ENCODE measurements at places on chromosomes 11 and 22.
A peak's percentile ranks its signal among the peaks of the same experiment; 100 is the strongest.

GRCh38 chr11:129950101-129951091, 52.2 kb downstream of the PRDM10 start:
- H3K4me3 ChIP-seq, result no peak overlapping the region
- DNase-seq, result no peak
- no peaks in the 10 kb centered on the region for H3K27me3 ChIP-seq
- H3K36me3 ChIP-seq, result no peaks in the 10 kb centered on the region
- H3K27ac ChIP-seq, result no peak overlapping the region

- H3K36me3 ChIP-seq, result no peaks in the 10 kb centered on the region
- no peak overlapping the region for H3K27ac ChIP-seq
- no peak for DNase-seq
- H3K4me1 ChIP-seq, result peaks cover 16% of the 10 kb centered on the region
Measured at GRCh38 chr11:122267602-122268001, 151.6 kb upstream of the BLID start.

DNA sequence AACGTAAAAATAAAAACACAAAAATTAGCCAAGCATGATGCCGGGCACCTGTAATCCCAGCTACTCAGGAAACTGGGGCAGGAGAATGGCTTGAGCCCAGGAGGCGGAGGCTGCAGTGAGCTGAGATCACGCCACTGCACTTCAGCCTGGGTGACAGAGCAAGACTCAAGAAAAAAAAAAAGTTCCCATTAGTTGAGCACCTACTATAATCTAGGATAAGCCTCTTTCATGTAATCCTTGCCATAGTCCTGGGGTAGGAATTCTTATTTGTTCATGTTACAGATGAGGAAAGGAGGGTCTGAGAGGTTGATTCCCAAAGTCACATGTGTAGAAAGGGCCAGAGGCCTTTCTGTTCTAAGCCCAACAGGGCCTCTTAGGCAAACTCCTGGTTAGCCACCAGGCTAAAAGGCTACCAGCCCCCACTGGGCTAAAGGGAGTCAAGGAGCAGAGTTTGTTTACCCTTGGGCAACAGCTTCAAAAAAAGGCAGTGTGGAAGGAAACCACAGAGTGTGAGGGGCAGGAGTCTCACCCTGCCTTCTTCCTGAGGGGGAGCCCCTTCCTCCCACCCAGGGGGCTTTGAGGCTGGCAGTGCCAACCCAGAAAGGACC, 21.6 kb upstream of the CSNK1E start:
- DNase-seq, result no peak
- peaks cover 16% of the 10 kb centered on the region for H3K27me3 ChIP-seq
- H3K36me3 ChIP-seq, result no peaks in the 10 kb centered on the region
- H3K4me3 ChIP-seq, result no peak overlapping the region

GRCh38 chr11:69982690-69983570, 95.2 kb upstream of the ANO1 start:
- peaks cover 46% of the 10 kb centered on the region for H3K27me3 ChIP-seq
- no peak for DNase-seq
- no peak overlapping the region for H3K4me3 ChIP-seq
- H3K27ac ChIP-seq, result no peak overlapping the region

GRCh38 chr22:30969532-30970355, 679 bp downstream of the TUG1 start:
- peaks cover 62% of the 10 kb centered on the region for H3K4me1 ChIP-seq
- no peaks in the 10 kb centered on the region for H3K27me3 ChIP-seq
- H3K27ac ChIP-seq, result peak overlapping the region; percentile 98

- no peak overlapping the region for H3K4me3 ChIP-seq
- H3K27ac ChIP-seq, result no peak overlapping the region
- H3K36me3 ChIP-seq, result no peaks in the 10 kb centered on the region
Measured at GRCh38 chr22:32324505-32325415, 32.9 kb upstream of the RFPL3 start.

- no peak overlapping the region for H3K4me3 ChIP-seq
- H3K36me3 ChIP-seq, result no peaks in the 10 kb centered on the region
Measured at GRCh38 chr11:94602430-94603372, 35.5 kb downstream of the PIWIL4 start.

DNA sequence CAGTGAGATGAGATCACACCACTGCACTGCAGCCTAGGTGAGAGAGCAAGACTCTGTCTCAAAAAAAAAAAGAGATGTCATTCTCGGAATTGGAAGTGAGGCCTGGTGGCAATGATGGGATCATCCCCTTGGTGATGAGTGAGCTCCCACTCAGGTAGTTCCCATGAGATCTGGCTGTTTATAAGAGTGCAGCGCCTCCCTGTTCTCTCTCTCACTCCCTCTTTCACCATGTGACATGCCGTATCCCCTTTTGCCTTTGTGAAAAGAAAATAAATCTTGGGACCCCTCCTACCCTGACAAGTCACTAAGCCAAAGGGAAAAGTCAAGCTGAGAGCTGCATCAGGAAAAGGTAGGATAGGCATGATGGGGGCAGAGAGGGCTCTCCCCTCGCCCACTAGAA, 28.8 kb downstream of the ZNF70 start:
- peaks cover 3% of the 10 kb centered on the region for H3K4me1 ChIP-seq
- H3K36me3 ChIP-seq, result no peaks in the 10 kb centered on the region
- no peaks in the 10 kb centered on the region for H3K27me3 ChIP-seq
- no peak overlapping the region for H3K4me3 ChIP-seq

GRCh38 chr11:115715251-115715770, 211.1 kb upstream of the CADM1 start:
- H3K27ac ChIP-seq, result no peak overlapping the region
- H3K4me1 ChIP-seq, result no peaks in the 10 kb centered on the region
- DNase-seq, result no peak
- no peaks in the 10 kb centered on the region for H3K36me3 ChIP-seq
- H3K4me3 ChIP-seq, result no peak overlapping the region
- no peaks in the 10 kb centered on the region for H3K27me3 ChIP-seq

GRCh38 chr22:31241936-31242335, 29.8 kb downstream of the LIMK2 start:
- H3K27ac ChIP-seq, result no peak overlapping the region
- no peaks in the 10 kb centered on the region for H3K27me3 ChIP-seq
- no peak overlapping the region for H3K4me3 ChIP-seq

- DNase-seq, result no peak
- no peak overlapping the region for H3K27ac ChIP-seq
- H3K4me3 ChIP-seq, result no peak overlapping the region
- H3K36me3 ChIP-seq, result no peaks in the 10 kb centered on the region
- no peaks in the 10 kb centered on the region for H3K27me3 ChIP-seq
- H3K4me1 ChIP-seq, result no peaks in the 10 kb centered on the region
Measured at GRCh38 chr11:31340903-31341572, 28.5 kb downstream of the DCDC1 start.

DNA sequence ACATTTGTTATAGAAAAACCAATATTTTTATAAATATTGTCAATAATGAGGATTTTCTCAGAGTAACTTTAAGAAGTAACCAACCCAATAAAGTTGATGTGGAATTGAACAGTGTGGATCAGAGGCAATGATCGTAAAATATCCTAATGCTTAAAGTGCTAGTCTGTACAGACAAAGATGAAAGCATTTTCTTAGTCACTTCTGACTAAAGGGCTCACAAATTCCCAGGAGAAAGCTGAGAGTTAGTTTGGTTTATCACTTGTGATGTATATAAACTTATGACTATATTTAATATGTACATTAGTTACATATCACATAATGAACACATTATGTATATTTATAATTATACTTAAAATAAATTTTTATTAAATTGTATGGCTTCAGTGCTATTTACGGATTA, 25.4 kb upstream of the DDI1 start:
- no peaks in the 10 kb centered on the region for H3K4me1 ChIP-seq
- no peak for DNase-seq
- no peak overlapping the region for H3K27ac ChIP-seq
- no peaks in the 10 kb centered on the region for H3K27me3 ChIP-seq
- H3K4me3 ChIP-seq, result no peak overlapping the region
- no peaks in the 10 kb centered on the region for H3K36me3 ChIP-seq

- no peaks in the 10 kb centered on the region for H3K27me3 ChIP-seq
- no peaks in the 10 kb centered on the region for H3K36me3 ChIP-seq
- no peak overlapping the region for H3K4me3 ChIP-seq
Measured at GRCh38 chr11:107041088-107041444, 22.8 kb upstream of the GUCY1A2 start.

DNA sequence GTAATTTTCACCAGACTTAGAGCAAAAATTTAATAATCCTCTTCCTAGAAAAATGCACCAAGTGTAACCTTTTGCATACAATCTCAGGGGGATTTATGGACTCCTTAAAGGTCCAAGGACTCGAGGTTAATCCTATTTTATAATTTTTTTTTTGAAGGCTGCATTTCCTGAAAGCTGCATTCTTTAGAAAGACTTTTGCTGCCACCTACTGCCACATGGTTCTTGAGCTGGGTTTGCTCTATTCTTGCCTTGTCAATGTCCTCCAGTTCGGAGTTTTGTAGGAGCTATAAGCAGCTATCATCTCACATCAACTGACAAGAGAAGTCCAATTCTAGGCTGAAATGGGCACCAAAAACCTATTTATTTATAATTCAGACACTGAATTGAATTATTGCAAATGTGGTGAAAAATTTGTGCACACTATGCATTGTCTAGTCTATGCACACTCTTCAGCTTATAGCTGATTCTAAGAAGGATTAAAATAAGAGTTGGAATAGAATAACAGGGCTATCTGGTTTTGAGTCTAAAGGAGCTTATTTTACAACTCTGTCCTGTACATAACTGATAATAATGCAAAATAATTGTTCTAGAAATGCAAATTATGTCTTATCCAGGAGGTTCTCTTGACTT, 31.3 kb downstream of the TRAF6 start:
- H3K4me3 ChIP-seq, result no peak overlapping the region
- peaks cover 2% of the 10 kb centered on the region for H3K36me3 ChIP-seq
- H3K27ac ChIP-seq, result no peak overlapping the region

GRCh38 chr11:79400717-79401330, 40.0 kb downstream of the TENM4 start:
- H3K36me3 ChIP-seq, result no peaks in the 10 kb centered on the region
- no peak overlapping the region for H3K27ac ChIP-seq
- no peaks in the 10 kb centered on the region for H3K27me3 ChIP-seq
- no peaks in the 10 kb centered on the region for H3K4me1 ChIP-seq

- no peak overlapping the region for H3K27ac ChIP-seq
- no peak overlapping the region for H3K4me3 ChIP-seq
- H3K4me1 ChIP-seq, result peaks cover 11% of the 10 kb centered on the region
- no peak for DNase-seq
Measured at GRCh38 chr11:118660681-118661424, 18.6 kb downstream of the TREH start.

- H3K36me3 ChIP-seq, result no peaks in the 10 kb centered on the region
- no peak for DNase-seq
- H3K27me3 ChIP-seq, result no peaks in the 10 kb centered on the region
- H3K27ac ChIP-seq, result no peak overlapping the region
Measured at GRCh38 chr22:30267382-30268302, 991 bp upstream of the OSM start.

- no peak for DNase-seq
- no peaks in the 10 kb centered on the region for H3K4me1 ChIP-seq
- H3K36me3 ChIP-seq, result no peaks in the 10 kb centered on the region
- H3K27me3 ChIP-seq, result no peaks in the 10 kb centered on the region
Measured at GRCh38 chr11:122375687-122376399, 259.8 kb upstream of the BLID start.

DNA sequence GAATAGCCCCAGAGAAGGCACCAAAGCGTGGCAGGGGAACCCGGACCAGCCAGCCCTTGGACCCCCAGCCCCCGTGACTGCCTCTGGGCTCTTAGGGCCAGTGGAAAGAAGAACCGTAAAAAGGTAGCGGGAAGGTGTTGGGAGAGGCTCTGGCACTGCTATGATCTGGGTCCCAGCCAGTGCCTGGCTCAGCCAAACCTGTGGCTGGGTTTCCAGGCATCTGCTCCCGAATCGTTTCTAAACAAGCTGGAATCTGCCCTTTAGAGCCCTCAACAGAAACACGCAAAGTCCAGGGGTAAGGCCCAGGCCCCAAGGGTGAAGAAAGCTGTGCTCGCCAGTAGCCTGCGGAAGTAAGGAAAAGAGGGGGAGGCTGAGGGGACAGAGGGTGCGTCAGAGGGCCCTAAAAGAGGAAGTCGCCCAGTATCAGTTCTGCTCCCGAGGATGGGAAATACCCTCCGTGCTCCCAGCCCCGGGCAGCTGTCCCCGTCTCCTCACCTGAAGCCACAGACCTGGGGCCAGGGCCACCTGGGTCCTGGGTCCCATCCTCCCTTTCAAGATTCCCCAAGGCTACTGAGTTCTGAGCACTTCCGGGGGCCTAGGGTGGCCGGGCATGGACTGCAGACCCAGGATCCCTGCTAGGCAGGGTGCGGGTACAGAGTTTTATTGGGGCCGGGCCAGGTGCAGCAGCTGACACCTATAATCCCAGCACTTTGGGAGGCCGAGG, 24.7 kb downstream of the IL10RA start:
- H3K27me3 ChIP-seq, result no peaks in the 10 kb centered on the region
- no peak overlapping the region for H3K4me3 ChIP-seq
- H3K4me1 ChIP-seq, result no peaks in the 10 kb centered on the region

- DNase-seq, result no peak
- H3K27ac ChIP-seq, result no peak overlapping the region
- H3K4me1 ChIP-seq, result no peaks in the 10 kb centered on the region
- H3K4me3 ChIP-seq, result no peak overlapping the region
Measured at GRCh38 chr11:36361472-36361871, 65.4 kb downstream of the PRR5L start.

GRCh38 chr11:126084608-126084912, 21.9 kb upstream of the CDON start:
- DNase-seq, result no peak
- H3K27me3 ChIP-seq, result no peaks in the 10 kb centered on the region
- no peaks in the 10 kb centered on the region for H3K36me3 ChIP-seq
- no peak overlapping the region for H3K4me3 ChIP-seq
- peaks cover 11% of the 10 kb centered on the region for H3K4me1 ChIP-seq
- no peak overlapping the region for H3K27ac ChIP-seq

DNA sequence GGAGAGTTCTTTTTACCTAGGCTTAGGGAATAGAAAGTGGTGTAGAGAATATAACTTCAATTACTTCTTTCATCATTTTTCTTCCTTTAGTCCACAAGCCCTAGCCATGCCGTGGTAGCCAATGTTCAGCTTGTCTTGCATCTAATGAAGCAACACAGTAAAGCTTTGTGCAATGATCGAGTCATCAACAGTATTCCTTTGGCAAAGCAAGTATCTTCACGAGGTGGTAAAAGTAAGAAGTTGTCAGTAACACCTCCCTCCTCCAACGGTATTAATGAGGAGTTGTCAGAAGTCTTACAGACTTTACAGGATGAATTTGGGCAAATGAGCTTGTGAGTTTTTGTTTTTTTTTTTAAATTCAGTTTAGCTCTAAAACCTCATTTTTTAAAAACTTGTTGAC, 37.4 kb downstream of the CEP57 start:
- no peak overlapping the region for H3K27ac ChIP-seq
- no peak overlapping the region for H3K4me3 ChIP-seq
- no peaks in the 10 kb centered on the region for H3K27me3 ChIP-seq
- H3K36me3 ChIP-seq, result peaks cover 37% of the 10 kb centered on the region
- H3K4me1 ChIP-seq, result no peaks in the 10 kb centered on the region

- H3K4me3 ChIP-seq, result no peak overlapping the region
- H3K4me1 ChIP-seq, result peaks cover 23% of the 10 kb centered on the region
- DNase-seq, result no peak
- no peaks in the 10 kb centered on the region for H3K36me3 ChIP-seq
- H3K27me3 ChIP-seq, result no peaks in the 10 kb centered on the region
- peak overlapping the region; percentile 56 for H3K27ac ChIP-seq
Measured at GRCh38 chr11:94925422-94926270, 47.7 kb downstream of the CWC15 start.

GRCh38 chr11:1501421-1502167, 15.0 kb upstream of the MOB2 start:
- no peak overlapping the region for H3K4me3 ChIP-seq
- H3K36me3 ChIP-seq, result no peaks in the 10 kb centered on the region
- H3K27ac ChIP-seq, result no peak overlapping the region
- no peaks in the 10 kb centered on the region for H3K27me3 ChIP-seq
- peak; percentile 66 for DNase-seq
